ENCODE measurements at places on chromosomes 1 and 21.
A peak's percentile ranks its signal among the peaks of the same experiment; 100 is the strongest.

DNA sequence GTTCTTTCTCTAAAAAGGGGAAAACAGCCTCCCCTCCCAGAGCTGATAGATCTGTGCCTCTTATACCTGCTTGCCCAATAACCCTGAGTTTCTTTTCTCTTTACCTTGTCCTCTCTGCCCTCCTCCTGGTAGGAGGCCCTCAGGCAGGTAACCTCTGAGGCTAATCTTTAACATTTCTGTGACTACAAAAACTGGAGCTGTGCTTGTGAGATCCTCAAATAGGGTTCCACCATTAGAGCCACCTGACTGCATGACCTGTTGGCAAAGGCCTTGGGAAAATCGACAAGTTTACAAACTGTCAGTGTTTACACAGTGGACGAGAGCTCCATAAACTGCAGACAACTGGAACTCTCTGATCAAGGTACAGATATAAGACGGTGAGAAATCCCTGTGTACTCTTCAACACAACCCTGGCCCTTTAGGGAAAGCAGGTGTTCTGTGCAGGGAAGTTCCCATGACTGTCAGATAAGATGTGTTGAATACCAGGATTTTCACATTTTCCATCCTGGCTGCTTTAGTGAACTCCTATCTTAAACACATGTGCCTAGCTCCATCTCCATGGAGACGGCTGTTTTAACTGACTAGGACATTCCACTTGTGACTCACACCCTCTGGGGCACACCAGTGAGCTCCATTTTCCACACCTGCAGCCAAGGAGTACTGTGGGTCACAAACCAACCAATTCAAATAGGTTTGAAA lies 38.3 kb downstream of the ECE1 start:
- peak; percentile 9 for DNase-seq

GRCh38 chr21:34602061-34602460 lies 12.9 kb downstream of the RCAN1 start:
- no peak for DNase-seq

GRCh38 chr1:17883136-17883535 lies 128.0 kb downstream of the ACTL8 start:
- DNase-seq, result no peak

DNA sequence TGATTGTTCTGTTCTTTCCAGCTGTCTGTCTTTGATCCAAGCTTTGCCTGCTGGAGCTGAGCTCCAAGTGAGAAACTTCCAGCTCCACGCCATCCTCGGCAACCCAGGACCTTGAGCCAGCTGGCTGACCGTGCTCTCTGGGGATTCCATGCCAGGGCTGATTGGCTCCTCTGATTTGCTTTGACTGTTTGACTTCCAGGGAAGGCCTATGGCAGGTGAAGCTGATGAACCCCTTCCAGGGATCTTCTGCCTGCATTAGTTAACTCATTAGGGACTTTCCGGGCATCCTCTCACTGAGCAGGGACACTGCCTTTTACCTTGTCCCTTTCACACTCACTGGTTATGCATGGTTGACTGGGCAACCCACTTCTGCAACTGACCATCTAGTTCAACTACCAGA lies 406.1 kb downstream of the RPS6KC1 start:
- DNase-seq, result no peak

DNA sequence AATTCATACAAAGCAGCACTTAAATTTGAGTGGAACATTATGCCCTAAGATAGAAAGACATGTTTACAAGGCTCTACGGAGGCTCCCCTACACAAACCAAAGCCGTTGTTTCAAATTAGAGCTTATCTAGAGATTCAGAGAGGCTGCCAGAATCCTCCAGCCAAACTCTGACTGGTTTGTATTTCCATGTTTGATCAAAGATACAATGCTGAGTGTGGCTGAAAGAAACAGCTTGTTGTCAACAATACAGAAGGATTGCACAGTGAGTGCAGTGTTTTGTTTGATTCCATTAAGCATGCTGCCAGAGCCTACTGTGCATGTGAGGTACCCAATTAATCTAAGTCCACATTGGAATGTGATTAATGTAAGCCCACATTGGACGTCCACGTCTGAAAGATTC lies 402.7 kb downstream of the DISC1 start:
- no peak for DNase-seq

- DNase-seq, result no peak
Observed at GRCh38 chr1:160548960-160549664, 26.1 kb upstream of the SLAMF6 start.

- no peak for DNase-seq
Observed at GRCh38 chr1:78722521-78722920, 72.9 kb downstream of the IFI44 start.

GRCh38 chr1:181759481-181759880 lies 276.2 kb downstream of the CACNA1E start:
- no peak for DNase-seq
